ENCODE measurements at places on chromosomes 11 and 22.

- no peak for DNase-seq
Measured at GRCh38 chr11:112292785-112293407, 32.2 kb upstream of the PLET1 start.

DNA sequence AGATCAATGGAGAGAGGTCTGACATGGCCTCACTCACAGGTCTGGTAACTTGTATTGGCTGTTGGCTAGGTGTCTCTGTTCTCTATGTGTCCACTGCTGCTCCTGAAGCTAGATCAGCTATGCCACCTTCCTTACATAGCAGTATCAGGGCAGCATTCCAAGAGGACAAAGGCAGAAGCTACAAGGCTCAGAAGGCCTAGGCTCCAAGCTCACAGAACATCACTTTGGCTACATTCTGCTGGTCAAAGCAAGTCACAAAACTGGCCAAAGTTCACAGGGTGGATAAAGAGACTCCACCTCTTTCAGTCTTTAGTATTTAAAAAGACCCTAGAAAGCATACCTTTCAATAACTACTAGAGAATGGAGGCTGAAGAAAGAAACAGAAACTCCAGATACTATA is 4.1 kb downstream of the SLC5A12 start:
- no peak for DNase-seq

GRCh38 chr11:11020747-11021149 is 162.9 kb upstream of the ZBED5 start:
- DNase-seq: no peak

GRCh38 chr22:45987136-45987861 is 10.3 kb upstream of the WNT7B start:
- DNase-seq: no peak
